ENCODE measurements at places on chromosomes 2 and 18.

DNA sequence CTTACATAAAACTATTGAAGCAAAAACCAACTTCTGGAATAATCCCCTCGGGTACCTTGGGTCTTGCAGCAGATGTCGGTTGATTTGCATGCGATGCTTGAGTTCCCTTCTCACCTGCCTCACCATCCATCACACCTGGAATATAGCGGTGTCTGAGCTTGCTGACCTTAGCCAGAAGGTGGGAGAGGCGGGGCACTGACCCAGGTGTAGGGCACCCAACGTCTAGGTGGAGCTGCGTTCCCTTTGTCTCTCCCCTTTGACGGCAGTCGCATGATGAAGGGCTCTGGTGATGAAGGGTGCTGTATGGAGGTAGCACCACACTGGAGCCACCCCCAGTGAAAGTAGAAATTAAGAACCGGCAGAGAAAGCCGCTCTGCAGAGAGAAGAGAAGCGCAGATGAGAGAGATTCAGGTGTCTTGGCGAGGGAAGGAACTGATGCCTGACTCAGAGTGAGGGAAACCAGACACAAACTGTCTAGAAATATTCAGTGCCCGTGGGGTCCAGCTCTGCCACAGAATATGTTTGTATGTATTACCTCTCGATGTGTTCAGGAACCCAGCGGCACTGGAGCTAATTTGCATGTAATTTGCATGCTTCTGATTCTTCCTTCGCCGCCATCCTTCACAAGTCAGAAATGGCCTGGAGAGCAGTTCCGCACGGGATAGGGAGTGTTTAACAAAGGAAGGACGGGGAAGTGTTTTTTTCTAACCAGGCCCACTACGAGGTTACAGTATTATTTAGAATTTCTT lies 19.4 kb upstream of the MBP start:
- no peak for DNase-seq

DNA sequence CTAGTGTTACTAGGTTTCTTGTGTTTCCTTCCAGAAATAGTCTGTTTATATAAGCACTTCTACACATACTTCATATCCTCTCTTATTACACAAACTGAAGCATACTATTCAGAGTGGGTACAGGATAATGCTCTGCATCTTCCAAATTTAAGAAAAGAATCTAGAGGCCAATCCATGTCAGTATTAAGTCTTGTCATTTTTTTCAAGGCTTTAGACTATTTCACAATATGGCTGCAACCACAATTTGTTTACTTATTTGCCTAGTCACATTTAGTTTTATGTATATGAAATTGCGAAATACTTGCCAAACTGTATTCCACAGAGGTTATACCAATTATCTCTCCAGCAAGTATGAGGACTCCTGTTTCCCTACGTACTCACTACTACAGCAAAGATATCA lies 27.9 kb downstream of the IWS1 start:
- peak; percentile 81 for DNase-seq

GRCh38 chr2:8682719-8683667 lies 1.1 kb downstream of the ID2 start:
- DNase-seq: peak; percentile 49

DNA sequence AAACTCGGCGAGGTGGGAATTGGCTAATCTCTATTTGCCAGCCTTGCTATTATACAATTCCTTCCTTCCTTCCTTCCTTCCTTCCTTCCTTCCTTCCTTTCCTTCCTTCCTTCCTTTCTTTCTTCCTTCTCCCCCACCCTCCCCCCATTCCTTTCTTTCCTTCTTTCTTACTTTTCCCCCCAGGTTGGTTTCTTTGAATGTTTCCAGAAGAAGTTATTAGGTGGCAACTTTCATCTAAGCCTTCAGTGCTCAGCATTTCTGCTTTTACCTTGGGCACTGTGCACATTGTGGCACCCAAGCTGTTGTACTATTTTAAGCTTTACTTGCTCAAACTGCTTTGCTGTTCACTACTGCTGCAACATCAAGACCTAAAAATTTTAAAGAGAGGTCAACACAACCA lies 17.2 kb upstream of the CSRNP3 start:
- DNase-seq: no peak

DNA sequence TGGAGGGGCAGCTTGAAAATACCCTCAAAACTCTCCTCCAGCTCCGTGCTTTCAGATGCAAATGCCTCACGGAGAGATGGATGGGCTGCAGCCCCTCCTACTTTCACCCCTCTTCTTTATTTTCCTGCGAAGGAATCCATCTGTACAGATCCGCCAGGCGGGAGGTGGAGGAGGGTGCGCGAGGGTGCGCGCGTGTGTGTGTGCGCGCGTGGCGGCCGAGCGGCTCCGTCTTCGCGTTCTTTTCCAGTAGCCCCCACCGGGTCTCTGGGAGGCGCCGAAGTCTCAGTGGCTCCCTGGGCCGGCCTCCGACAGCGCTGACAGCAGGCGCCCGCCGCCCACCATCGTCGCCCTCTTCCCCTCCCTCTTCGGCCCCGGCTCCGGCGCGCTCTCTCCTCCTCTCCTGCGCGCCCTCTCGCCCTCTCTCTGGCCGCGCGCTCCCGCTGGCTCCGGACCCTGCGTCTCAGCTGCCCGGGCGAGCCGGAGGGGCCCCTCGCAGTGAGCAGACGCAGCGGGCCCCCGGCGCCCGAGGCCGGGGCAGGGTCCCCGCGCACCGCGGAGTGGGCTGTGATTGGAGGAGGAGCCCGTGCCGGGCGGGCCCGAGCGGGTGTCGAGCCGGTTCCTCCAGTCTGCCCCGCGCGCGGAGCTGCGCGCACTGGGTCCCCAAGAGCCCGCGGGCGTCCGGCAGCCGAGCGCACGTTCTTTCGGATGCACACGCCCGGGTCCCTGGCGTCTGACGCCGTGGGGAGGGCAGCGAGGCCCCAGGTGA lies at the start of gene CDH7:
TSS of gene CDH7 (plus strand) at position 624 of the 766 bp plus-strand sequence. CDS start 11,831 bp downstream, outside the sequence.
- DNase-seq: no peak

GRCh38 chr2:173210270-173211196 lies 134.9 kb downstream of the MAP3K20 start:
- DNase-seq: peak; percentile 98

GRCh38 chr2:205959521-205959920 lies 126.5 kb downstream of the INO80D start:
- no peak for DNase-seq

DNA sequence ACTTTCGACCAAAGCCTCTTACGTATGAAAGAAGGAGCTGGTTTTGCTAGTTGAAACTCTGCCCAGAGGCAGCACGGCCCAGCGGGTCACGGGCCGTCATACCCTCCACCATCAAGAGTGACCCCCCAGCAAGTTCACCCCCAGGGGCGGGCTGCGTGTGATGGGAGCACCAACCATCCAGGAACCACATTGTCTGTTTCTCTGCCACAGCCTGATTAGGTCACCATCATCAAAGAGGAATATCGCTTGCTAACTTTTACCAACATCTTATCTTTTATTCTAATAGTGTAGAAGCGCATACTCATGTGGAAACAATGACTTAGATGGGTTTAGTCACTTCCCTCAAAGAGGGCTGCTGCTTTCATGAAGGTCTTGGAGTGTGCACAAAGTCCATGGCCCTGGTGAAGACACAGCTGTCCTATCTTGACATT lies 116.6 kb upstream of the SMIM21 start:
- DNase-seq: peak; percentile 51

- no peak for DNase-seq
Observed at GRCh38 chr2:29052807-29053206, 21.5 kb downstream of the PCARE start.

- no peak for DNase-seq
Observed at GRCh38 chr2:120852200-120852815, 116.6 kb downstream of the GLI2 start.

- DNase-seq: no peak
Observed at GRCh38 chr2:157477919-157478318, 34.0 kb upstream of the CYTIP start.

DNA sequence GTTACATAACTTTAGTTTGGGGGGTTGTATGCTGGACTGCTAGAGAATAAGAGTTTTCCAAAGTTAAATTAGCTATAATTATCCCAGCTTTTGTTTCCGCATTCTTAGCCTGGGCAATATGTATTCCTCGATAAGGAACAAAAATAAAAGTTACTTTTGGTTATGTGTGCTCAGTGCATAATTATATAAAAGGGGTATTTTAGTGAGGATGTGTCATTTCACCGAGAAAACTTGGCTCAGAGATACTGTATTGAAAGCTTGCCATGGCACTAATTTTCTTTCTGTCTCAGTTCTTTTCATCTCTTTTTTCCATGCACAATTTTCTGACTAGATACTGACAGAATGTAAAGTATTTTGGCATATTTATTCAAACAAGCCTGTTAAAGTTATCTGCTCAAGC lies 28.2 kb downstream of the ARHGAP15 start:
- no peak for DNase-seq

- DNase-seq: peak; percentile 47
Observed at GRCh38 chr2:240234503-240234951, 94.1 kb upstream of the OTOS start.

GRCh38 chr2:154623819-154624218 lies 74.7 kb upstream of the KCNJ3 start:
- DNase-seq: peak; percentile 44

- DNase-seq: no peak
Observed at GRCh38 chr2:48733067-48733503, 22.4 kb downstream of the LHCGR start.

- no peak for DNase-seq
Observed at GRCh38 chr2:13611939-13612338, 895.2 kb downstream of the TRIB2 start.

- DNase-seq: no peak
Observed at GRCh38 chr2:204726831-204727230, 181.6 kb downstream of the PARD3B start.

DNA sequence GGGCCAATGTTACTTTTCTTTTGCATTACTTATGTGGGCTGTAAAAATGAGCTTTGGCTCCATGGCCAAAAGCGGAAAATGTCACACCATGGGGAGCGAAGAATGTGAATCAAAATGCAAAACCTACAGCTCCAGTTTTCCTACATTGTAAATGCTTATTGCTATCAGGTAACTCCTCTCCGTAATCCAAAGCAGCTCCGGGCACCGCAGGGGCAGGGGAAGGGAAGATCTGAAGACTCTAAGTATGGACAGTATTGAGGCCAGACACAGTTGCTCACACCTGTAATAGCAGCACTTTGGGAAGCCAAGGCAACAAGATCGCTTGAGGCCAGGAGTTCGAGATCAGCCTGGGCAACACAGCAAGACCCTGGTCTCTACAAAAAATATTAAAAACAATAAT lies 7.1 kb upstream of the AGFG1 start:
- no peak for DNase-seq

GRCh38 chr2:216246766-216247165 lies 125.5 kb downstream of the MARCHF4 start:
- DNase-seq: no peak

DNA sequence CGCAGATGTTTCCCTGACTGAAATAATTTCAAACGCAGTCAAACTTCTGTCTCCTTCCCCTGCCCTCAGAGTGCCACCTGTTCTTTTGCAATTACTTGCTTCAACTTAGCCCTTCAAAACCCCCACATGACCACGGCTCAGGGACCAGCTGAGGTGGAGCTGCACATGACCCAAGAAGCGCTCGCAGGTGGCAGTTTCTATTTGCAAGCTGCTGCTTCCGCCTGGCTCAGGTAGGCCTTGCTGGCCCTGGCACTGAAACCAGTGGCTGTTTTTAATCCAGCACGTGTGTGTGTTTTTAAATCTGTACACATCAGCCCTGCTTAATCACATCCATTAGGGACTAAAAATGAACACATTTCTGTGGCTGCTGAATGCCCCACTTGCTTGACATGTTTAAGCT lies 95.3 kb downstream of the CCDC93 start:
- DNase-seq: no peak

GRCh38 chr18:56210520-56210919 lies 427.9 kb downstream of the TXNL1 start:
- DNase-seq: no peak

- no peak for DNase-seq
Observed at GRCh38 chr18:75784390-75784789, 356.9 kb upstream of the SMIM21 start.

GRCh38 chr18:55400081-55400480 lies 187.9 kb downstream of the TCF4 start:
- DNase-seq: no peak

GRCh38 chr2:50388324-50388723 lies 643.6 kb downstream of the NRXN1 start:
- no peak for DNase-seq

GRCh38 chr2:241865416-241865956 lies 4.0 kb upstream of the RTP5 start:
- no peak for DNase-seq

- peak; percentile 93 for DNase-seq
Observed at GRCh38 chr2:167192833-167193232, 304.6 kb downstream of the XIRP2 start.

DNA sequence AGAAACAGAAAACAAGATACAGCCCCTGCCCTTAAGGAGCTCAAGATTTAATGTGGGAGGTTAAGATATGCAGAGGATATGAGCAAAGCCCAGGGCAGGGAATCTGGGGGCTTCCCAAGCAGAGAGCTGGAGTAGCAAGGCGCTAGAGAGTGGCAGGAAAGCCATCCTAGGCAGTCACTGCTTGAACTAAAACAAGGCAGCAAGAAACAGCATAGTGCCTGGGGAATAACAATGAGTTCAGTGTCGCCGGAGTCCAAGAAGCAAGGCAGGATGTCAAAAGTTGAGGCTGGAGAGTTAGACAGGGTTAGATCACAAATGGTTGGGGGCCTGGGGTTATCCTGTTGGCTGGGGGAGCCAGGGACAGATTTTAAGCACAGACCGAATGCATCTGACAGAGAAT lies 24.6 kb downstream of the CDH2 start:
- no peak for DNase-seq

GRCh38 chr2:201200345-201200744 lies 17.4 kb downstream of the CASP10 start:
- no peak for DNase-seq

- DNase-seq: peak; percentile 14
Observed at GRCh38 chr18:24631243-24632025, 171.0 kb downstream of the HRH4 start.

DNA sequence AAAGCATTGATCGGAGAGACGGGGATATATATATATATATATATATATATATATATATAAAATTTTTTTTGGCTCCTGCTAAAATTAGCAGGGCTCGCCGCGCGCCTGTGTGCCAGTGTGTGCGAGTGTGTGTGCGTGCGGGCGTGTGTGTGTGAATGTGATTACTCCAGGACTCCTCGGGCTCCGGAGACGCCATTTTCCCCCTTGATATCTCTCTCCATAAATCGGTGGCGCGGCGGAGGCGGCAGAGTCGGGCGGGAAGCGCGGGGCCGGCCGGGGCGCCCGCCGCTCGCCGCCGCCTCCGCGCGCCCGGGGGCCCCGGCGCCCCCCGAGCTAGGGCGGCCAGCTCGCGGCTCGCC lies 795 bp upstream of the SETBP1 start:
- DNase-seq: peak; percentile 50

GRCh38 chr2:45053966-45054365 lies 44.7 kb upstream of the SIX2 start:
- DNase-seq: no peak
